ENCODE measurements at places on chromosomes 1 and 21.

- DNase-seq = no peak
These were observed 14.1 kb upstream of the KCNA2 start for GRCh38 chr1:110620250-110620615.

GRCh38 chr1:61253059-61253735 lies 170.8 kb downstream of the NFIA start:
- no peak for DNase-seq

DNA sequence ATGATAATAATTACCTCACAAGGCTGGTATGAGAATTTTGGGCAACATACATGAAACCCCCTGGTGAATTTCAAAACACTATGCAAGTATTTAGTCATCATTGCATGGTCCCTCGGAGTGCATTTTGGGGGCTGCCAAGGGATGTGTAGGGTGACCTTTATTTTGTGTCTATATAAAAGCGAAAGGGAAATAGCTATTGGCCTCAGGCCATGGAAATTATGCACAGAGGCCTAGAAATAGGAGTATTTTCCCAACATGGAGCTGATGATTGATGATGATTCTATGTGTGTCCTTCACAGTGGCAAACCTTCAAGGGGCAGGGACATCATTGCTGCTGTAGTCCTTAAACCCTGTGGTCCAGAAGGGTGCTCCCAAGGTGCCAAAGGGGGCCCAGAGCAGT lies 265.5 kb downstream of the ST6GALNAC3 start:
- DNase-seq = no peak

GRCh38 chr1:239976130-239976968 lies 115.3 kb upstream of the FMN2 start:
- DNase-seq = peak; percentile 27

Data from effector CD4-positive, alpha-beta T cell (primary cell).